ENCODE measurements at places on chromosomes 5 and 9.

DNA sequence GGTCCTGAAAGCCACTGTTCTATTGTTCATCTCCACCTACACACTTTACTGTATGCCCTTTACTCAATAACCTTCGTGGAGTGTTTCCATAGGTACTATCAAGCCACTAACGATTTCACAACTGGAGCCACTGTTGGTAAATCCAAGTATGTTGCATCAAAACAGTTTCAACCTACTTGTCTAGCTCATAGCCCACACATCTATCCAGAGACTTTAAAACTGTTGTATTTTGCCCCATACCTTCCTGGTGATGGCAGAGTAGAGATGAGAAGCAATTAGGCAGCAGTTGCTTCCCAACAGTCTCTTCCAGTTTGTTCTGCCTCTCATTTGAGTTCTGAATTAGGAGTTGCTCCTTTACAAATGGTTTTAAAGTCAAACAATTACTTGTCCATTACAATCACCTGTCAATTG, 607 bp downstream of the FAXDC2 start:
- DNase-seq, result no peak

DNA sequence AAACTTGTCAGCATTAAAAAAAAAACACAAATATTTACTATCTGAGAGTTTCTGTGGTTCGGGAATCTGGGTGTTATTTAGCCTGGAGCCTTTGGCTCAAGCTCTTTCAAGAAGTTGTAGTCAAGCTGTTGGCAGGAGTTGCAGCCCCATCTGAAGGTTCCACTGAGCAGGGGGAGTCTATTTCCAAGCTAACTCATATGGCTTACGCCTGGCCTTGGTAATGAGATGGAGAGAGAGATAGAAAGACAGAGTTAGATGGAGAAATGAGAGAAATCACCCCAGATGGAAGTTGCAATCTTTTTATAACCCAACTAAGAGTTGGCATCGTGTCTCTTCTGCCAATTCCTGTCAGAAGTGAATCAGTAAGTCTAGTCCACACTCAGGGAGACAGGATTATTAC, 1075.2 kb upstream of the SEMA6A start:
- DNase-seq, result no peak

GRCh38 chr9:96781552-96781951, 3.7 kb upstream of the ZNF510 start:
- no peak for DNase-seq

DNA sequence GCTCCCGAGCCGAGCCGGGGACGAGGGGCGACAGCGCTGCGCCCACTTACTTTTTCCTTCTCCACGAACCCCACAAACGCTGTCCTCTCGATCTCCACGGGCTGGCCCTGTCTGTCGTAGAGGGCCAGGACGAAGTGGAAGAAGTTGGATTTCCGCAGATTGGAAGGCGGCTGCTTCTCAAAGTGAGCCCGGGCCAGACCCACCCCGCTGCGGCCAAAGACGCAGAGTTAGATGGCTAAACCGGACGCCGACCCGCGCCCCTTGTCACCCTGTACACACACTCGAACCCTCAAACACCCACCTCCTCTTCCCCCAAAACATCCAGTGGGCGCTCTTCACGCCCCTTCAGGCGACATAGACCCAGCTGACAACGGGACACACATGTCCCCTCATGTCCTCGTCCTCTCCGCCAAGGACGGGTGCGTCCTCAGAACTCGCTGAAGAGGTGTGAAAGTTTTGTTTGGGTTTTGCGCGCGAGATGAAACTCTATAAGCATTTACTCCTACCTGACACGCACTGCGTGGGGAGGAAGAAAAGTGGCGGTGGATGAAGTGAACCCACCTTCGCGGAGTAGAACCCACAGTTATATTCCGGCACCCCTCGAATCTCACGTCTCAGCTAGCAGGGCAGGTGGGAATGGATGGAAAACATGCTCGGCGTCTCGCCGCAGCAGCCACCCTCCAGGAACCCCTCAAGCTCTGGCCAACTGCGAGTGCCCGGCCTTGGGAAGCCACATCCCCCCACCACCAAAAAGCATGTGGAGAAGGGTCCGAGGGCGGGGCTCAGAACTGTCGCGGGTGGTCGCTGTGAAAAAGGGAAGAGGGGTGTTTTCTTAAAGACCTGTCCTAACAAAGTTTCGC, 2.6 kb downstream of the EBF1 start:
- no peak for DNase-seq

GRCh38 chr9:94933511-94933828, 207.0 kb downstream of the AOPEP start:
- DNase-seq, result no peak

GRCh38 chr5:98510143-98510985, 263.1 kb upstream of the RGMB start:
- no peak for DNase-seq

GRCh38 chr9:97638666-97639065, 5.0 kb downstream of the NCBP1 start:
- DNase-seq, result peak; percentile 14

GRCh38 chr5:138177941-138178515, 402 bp downstream of the BRD8 start:
- DNase-seq, result peak; percentile 46

- no peak for DNase-seq
These were observed 119.0 kb downstream of the TRIM32 start for GRCh38 chr9:116806075-116806474.

DNA sequence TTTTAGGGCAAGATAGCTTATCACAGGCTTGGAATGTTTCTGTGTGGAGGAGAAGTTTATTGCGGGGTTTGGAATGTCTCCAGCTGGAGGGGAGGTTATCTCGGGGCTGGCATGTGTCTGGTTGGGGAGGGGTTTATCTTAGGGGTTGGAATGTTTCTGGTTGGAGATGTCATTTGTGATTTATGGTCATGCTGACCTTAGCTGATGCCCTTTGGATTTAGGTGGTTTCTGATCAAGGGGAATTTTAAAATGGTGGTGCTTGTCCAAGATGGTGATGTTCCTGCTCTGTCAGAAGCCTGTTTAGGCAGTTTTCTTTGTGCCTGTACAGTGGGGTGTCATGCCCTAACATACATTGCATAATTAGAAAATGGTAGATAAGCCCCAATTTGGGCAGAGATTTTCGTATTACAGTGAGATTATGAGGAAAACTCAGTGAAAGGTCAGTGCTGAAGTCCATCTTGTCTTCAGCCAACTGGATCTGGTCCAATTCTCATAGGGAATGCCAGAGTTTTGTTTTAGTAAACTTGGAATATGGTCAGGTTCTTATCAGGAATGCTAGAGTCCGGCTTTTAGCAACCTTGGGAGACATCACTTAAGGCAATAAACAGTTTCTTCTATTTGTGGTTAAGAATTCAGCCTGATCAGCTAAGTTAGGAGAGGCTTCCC, 14.3 kb downstream of the CDK20 start:
- no peak for DNase-seq

- no peak for DNase-seq
These were observed 46.6 kb downstream of the TMEM252 start for GRCh38 chr9:68493958-68494577.

- DNase-seq, result no peak
These were observed 5.6 kb upstream of the LCN2 start for GRCh38 chr9:128143525-128144238.
